ENCODE measurements at places on chromosomes 11 and 22.

DNA sequence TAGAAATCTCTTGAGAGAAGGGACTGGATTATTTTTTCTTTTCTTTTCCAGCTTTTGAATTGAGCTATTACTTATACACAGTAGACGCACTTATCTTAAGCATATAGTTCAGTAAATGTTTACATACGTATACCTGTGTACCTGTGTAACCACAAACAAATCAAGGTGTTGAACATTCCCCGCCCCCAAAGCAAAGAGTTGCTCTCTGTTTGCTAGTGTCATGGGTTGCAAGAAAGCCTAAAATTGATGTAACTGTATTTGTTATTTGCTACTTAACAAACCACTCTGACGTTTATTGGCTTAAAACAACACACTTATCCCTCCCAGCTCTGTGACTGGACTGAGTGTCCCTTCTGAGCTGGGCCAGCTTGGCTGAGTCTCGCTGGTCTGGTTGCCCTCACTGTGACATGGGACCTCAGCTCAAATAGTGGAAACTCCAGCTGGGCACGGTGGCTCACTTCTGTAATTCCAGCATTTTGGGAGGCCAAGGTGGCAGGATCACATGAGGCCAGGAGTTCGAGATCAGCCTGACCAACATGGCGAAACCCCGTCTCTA, 25.4 kb upstream of the CABP2 start:
- DNase-seq = no peak

- DNase-seq = peak; percentile 67
These were observed at the start of gene MICAL2 for GRCh38 chr11:12110201-12110713. MICAL2 (plus strand) TSS chr11:12110590; CDS start chr11:12162156, 51,566 bp downstream.

DNA sequence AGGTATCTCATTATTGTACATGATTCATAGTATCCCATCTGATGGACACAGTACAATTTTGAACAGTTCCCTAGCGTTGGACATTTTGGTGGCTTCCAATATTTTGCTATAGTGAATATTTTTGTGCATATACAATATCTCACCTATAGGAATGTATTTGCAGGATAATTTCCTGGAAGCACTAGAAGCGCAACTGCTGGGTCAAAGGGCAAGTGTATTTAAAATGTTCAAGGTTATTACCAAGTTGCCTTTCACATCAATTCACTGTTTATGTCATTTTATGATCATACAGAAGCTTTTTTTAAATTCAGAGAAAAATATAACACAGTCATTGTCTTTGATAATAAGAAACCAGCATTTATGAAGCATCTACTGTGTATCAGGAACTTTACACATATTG, 19.1 kb upstream of the RPS3 start:
- no peak for DNase-seq

DNA sequence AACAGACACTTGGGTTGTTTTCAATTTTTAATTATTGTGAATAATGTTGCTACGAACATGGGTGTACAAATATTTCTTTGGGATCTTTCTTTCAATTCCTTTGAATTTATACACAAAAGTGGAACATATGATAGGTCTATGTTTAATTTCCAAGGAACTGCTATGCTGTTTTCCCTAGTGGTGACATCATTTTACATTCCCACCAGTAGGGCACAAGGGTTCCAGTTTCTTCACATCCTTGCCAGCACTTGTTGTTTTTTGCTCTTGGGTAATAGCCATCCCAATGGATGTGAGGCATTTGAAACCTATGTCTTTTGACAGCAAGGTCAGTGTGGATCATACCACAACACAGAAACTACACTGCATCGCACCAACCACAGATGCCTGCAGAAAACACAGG, 41.8 kb upstream of the SCN3B start:
- no peak for DNase-seq

DNA sequence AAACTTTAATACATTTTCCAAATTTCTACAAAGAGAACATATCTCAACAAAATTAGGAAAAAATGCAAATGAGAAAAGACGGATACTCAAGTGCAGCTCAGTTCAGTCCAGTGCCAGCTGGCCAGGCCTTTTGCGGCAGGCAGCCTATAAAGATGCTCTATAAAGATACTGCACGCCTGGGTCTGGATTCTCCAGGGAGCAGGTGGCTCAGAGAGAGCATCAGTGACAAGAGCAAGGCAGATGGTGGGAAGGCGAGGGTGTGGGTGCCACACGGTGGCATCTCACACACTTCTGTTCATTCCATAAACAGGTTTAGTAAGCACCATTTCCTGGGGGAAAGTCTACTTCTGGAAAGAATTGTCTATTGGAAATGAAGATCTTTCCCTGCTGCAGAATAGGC, 18.1 kb upstream of the SCN3B start:
- no peak for DNase-seq

DNA sequence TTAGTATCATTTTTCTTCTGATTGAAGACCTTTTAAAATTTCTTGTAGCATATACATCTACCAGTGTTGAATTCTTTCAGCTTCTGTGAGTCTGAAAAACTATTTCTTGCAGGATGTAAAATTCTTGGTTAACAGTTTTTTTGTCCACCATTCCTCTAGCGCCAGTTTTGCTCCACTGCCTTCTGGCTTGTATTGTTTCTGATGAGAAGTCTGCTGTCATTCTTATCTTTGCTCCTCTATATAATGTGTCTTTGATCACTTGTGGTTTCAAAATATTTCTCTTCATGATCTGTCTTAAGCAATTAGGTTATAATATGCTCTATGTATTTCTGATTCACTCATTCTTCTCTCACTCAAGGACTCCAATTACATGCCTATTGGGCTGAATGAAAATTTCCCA, 152.3 kb downstream of the INSC start:
- no peak for DNase-seq

GRCh38 chr11:31059529-31059928, 310.0 kb downstream of the DCDC1 start:
- no peak for DNase-seq

GRCh38 chr11:65427691-65428577, 5.3 kb downstream of the NEAT1 start:
- DNase-seq = peak; percentile 41

DNA sequence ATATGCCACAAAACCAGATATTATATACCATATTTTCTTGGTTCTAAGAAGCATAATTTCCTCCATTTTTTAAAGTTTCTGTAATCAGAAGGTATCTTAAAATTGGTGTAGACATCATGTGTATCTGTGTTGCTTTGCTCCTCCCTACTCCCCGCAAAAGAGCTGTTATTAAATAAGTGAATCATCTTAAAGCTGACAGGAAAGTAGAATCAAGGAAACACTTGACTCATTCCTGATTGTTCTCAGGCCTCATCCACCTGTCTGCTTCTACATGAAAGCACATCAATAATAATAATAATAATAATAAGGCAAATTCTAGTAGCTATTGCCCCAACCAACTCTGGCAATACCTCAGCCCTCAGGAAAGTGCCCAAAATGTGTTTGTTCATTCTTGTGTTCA, 26.2 kb upstream of the GUCY1A2 start:
- DNase-seq = no peak
